ENCODE measurements at places on chromosomes 13 and 19.

DNA sequence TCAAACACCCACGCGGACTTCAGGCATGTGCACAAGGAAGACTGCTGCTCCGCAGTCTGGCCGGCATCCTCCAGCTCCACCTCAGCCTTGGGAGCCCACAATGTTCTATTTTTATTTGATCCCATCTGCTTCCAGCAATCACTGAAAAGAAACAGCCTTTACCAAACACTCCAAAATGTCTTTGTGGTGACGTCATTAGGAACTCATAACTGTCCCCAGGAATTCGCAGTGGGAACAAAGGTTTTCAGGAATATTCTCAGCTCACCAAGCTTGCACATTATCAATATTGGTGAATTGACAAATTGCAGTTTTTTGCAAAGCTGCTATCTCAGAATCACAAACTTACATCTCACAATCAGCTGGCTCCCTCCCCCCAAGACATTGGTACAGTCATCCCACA is 15.2 kb upstream of the ZNF841 start:
- no peak for DNase-seq

DNA sequence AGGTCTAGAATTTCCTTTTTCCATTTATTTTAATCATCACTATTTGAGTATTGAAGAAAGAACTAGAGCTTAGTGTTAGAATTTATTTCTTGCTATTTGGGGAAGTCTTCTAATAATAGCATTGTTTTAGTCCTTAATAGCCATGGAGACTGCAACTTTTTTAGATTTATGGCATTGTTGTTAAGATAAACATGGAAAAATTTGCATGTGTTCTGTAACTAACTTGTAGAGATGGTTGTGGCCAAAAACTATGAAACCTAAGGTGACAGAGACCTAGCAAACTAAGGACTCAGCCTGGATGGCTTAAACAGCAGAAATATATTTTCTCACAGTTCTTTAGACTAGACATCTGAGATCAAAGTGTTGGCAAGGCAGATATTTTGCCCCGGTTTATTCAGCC is 246.4 kb downstream of the SPRY2 start:
- DNase-seq: no peak

DNA sequence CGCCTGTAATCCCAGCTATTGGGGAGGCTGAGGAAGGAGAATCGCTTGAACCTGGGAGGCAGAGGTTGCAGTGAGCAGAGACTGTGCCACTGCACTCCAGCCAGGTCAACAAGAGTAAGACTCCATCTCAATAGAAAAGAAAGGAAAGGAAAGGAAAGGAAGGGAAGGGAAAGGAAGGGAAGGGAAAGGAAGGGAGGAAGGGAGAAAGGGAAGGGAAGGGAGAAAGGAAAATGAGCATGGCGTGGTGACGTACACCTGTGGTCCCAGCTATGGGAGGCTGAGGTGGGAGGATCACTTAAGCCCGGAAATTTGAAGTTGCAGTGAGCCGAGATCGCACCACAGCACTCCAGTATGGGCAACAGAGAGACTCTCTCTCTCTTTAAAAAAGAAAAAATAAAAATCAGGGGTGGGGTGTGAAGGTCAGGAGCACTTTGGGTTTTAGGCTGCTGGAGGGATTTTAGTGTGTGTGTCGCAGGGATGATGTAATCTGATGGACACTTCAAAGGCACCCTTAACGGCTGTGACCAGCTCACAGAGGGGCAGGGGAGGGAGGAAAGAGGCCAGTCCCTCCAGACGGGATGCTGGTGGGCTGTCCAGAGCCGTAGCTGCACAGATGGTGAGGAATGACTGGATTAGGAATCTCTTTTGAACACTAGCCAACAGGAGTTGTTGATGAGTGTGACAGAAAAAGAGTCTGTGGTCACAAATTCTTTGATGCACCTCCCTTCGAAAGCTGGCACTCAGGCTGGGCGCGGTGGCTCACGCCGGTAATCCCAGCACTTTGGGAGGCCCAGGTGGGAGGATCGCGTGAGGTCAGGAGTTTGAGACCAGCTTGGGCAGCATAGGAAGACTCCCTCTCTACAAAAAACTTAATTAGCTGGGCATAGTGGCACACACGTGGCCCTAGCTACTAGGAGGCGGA is 27.6 kb downstream of the TMPRSS9 start:
- no peak for DNase-seq

GRCh38 chr19:412356-413355 is 3.7 kb upstream of the C2CD4C start:
- DNase-seq: no peak

GRCh38 chr13:94414141-94414540 is 65.3 kb downstream of the DCT start:
- DNase-seq: no peak

DNA sequence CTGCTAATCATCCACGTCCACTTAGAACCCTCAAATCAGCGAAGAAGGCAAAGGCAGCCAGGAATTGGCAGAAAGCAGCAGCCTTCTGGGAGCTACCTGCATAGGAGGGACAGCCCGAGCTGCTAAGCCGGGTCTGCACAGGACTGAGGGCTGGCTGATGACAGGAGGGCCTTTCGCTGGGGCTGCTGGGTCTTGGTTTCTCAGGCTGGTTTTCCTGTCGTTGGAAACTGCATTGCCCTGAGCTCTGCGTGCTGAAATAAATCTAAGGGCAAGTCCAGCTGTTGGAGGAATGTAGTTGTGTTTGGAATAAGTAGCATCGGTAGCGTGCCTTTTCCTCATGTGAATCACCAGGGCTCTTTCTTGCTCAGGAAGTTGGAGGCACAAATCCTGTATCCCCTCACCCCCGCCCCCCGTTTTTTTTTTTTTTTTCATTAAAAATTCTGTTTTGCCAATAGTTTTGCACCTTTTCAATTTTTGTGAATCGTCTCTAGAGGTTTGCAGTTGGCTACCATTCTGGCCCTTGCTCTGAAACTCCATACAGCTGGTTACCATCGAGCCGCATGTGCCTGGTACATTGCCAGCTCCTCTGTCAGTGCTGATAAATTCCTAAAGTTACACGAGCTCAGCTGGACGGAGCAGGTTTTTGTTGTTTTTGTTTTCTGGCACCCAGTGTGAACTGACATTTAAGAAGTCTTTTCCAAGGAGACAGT is 193.9 kb upstream of the RNF113B start:
- no peak for DNase-seq

DNA sequence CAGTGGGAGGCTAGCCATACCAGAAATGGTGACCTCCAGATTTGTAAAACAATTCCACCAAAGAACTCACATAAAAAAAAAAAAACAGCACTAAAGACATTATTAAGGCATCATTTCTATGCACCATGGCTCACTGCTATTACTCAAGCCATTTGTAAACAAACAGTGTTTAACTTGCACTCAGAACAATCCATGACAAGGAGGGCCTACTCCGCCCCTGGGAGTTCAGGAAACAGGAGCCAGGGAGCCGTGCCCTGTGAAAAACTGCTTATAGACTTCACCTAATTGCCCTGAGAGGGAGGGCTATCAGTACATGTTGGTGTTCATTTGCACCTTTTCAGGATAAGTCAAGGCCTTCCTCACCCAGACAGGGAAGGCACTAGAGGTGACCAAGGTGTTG is 103.2 kb downstream of the ZNF429 start:
- no peak for DNase-seq
